ENCODE measurements at places on chromosomes 1 and 21.

GRCh38 chr1:16921391-16922185 lies at the start of gene CROCC:
CROCC (plus strand) TSS chr1:16921931; CDS start chr1:16922019, 88 bp downstream.
- DNase-seq = no peak

- DNase-seq = no peak
Measured at GRCh38 chr21:16310176-16310575, 580.4 kb downstream of the USP25 start.

DNA sequence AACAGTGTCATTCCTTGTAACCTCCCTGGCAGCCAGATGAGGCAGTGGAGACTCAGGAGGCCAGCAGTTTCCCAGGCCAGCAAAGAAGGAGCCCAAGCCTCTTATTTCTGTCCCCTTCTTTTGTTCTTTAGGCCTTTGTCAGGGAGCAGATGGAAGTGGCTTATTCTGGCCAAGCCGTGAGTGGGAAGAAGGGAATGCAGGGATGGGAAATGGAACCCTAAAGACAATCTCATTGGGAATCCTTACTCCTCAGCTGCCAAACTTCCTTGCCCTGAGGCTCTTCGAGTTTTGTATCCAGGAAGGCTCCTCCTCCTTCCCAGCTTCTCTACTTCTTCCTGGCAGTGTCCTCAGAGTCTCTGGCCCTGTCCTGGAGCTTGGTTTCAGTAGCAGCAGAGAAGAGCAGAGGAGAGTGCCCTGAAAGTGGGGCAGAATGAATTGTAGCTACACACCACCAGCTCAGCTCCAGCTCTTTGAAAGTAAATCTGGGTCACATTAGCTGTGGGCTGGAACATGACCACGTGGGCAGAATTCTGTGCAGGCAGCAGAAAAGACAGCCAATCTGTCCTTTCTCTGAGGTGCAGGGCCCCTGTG lies 63.9 kb downstream of the NDUFS5 start:
- DNase-seq = no peak

DNA sequence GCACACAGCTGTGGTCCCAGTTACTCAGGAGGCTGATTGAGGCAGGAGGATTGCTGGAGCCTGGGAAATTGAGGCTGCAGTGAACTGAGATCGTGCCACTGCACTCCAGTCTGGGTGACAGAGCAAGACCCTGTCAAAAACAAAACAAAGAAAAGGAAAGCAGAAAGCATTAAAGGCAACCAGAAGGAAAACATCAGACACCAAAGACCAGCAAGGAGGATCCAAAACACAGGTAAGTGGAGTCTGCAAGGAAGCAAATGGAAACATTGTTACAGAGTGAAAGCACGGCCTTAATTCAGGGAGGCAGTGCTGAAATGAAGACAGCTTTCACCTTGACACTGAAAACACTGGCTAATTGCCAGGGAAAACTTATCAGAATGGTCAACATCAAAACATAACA lies 40.8 kb downstream of the CFAP74 start:
- DNase-seq = no peak

GRCh38 chr1:220746851-220747250 lies 1.3 kb upstream of the MTARC2 start:
- DNase-seq = no peak
